ENCODE measurements at places on chromosomes 3 and 15.

GRCh38 chr15:64917211-64917610 is 5.5 kb downstream of the ANKDD1A start:
- no peak for DNase-seq

- DNase-seq, result no peak
These were observed 90.4 kb downstream of the WWTR1 start for GRCh38 chr3:149567381-149567780.

- DNase-seq, result no peak
These were observed 150.6 kb downstream of the DUT start for GRCh38 chr15:48481802-48482201.

DNA sequence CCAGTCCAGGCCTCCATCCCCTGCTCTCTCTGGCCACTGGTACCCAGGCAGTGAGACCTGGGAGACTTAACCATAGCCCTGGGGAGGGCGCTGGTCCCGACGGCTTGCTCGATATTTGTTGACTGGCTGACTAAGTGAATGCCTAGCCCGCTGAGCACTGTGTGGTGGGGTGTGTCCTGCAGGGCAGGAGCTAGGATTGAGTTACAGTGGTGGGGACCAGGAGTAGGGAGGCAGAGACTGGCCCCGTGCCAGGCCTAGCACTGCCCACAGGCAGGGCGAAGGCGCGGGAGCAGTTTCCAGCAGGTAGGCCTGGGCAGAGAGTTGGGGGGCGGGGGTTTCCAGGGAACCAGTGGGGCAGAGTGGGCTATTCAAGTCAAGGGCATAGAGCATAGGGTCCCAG is at the start of gene VILL:
VILL (plus strand) TSS at position 260 of the 400 bp plus-strand sequence. CDS start 2,887 bp downstream, outside the sequence.
- DNase-seq, result no peak

- DNase-seq, result no peak
These were observed 269.6 kb upstream of the CFAP20DC start for GRCh38 chr3:59319442-59319841.

GRCh38 chr3:197432384-197433127 is 123.2 kb downstream of the BDH1 start:
- no peak for DNase-seq

- no peak for DNase-seq
These were observed 3.6 kb downstream of the SOX14 start for GRCh38 chr3:137767538-137768360.

DNA sequence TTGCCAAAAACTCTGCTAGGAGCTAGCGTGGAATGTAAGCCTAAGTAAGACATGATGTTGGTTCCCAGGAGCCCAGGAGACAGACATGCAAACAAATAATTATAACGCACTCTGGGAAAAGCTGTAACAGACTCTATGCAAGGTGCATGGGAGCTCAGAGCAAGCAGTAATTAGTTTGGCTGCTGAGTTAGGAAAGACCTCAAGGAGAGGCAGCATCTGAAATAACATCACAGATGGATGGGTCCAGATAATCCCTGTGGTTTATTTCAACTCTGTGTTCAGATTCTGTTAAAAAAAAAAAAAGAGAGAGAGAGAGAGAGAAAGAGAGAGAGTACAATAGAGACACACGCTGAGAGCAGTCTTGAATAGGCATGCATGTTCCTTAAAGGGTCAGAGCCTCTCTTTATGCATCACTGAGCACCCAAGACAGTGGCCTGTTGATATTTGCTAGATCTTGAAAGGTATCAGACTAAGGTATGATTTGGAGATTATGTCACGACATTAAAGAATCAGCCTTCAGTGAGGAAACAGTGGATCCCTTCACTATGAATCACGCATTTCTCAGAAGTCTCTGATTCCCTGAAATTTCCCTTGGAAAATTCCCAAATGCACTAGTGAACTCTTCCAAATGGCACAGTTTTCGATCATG is 124.4 kb upstream of the LIPC start:
- DNase-seq, result no peak

- no peak for DNase-seq
These were observed 54.8 kb downstream of the MYO9A start for GRCh38 chr15:72063186-72063585.

- no peak for DNase-seq
These were observed 250.0 kb upstream of the PDZRN3 start for GRCh38 chr3:73874606-73875369.

DNA sequence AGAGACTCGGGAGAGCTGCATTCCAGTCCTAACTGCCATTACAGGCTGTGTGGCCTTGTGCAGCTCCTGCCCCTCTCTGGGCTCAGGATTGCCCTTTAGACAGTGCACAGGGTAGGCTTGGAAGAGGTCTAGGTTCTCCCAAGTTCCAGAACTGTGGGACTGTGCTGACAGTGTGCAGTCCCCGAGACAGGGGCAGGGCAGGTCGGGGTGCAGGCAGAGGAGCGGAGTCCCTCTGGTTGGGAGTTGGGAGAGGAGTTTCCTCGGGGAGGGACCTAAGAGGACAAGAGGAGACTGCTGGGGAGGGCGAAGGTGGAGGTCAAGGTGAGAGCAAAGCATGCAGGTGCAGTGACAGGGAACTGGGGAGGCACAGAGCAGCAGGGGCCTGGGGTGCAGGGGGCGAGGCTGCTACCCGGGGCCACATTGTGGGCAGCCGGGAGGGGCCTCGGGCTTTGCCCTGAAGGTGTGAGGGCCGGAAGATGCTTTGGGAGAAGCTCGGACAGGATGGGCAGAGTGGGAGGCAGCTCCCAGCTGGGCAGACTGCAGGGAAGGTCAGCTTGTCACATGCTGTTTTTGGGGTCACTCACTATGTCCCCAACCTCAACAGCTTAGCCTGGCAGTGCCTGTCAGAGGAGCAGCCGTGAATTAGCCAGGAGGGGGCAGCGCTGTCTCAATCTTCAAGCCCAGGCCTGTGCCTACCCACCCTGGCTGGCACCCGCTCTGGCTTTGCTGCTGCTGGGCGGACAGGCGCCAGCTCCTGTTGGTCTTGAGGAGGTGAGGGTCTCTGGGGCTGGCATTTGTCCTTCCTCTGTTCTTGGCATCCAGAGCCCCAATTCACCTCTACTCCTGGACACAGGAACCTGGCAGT is 15.4 kb upstream of the CSPG4 start:
- DNase-seq, result peak; percentile 43

DNA sequence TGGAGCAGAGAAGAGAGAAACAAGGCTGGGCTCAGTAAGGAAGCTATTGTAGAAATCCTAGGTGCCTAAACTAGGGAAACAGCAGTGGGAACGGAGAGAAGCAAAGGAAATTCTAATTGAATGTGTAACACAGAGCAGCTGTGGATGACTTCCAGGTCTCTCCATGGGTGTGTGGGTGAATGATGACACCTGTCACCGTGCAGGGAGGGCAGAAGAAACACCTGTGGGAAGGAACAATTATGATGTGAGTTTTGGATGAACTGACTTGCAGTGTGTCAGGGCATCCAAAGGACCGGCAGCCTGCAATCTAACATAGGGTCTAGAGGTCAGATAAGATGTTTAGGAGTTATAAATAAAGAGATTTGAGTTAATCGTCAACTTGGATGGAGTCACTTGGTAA is 144.2 kb downstream of the RYR3 start:
- no peak for DNase-seq

DNA sequence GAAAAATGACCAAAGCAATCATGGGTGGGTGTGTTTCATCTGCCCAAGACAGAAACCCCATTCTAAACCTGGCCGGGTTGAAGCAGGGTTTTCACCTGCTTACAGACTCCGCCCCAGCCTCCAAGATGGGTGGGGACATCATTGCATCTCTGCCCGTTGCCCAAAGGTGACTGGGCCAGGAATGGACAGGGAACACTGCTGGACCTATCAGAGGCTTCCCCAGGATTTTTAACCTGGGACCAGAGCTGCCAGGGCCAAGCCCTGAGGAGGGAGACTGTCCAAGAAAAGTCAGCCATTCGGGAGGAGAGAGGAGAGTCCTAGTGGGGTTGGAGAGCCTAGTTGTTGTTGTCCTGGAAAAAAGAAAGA is 109.7 kb upstream of the ALDH1A3 start:
- no peak for DNase-seq

- DNase-seq, result no peak
These were observed 48.3 kb downstream of the CLDN11 start for GRCh38 chr3:170467007-170467406.

DNA sequence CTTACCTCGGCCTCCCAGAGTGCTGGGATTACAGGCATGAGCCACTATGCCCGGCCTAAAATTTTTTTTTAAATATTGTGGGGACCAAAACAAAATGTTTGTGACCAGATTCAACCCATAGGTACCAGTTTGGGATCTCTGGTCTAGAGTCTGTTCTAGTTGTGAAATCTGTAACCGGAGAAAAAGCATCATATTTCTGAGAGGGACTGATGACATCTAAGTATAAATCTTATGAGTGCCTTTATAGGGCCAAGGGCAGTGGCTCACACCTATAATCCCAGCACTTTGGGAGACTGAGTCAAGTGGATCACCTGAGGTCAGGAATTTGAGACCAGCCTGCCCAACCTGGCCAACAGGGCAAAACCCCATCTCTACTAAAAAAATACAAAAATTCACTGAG is 14.1 kb upstream of the OSBPL11 start:
- DNase-seq, result no peak

DNA sequence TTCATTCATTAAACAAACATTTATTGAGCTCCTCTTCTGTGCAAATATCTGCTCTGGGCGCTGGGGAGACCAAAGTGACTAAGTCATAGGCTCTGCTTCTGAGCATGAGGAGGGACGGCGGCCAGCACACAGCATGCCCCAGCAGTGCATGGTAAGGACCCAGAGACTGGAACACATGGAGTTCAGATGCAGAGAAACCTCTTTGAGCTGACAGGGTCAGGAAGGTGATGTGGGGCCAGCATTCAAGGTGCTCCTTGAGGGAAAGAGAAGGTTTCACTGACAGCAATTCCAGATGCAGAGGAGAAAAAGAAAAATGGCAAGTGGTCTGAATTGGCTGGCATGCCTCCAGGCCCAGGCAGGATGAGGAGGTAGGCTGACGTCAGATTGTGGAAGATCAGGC is 234.5 kb downstream of the UACA start:
- no peak for DNase-seq

DNA sequence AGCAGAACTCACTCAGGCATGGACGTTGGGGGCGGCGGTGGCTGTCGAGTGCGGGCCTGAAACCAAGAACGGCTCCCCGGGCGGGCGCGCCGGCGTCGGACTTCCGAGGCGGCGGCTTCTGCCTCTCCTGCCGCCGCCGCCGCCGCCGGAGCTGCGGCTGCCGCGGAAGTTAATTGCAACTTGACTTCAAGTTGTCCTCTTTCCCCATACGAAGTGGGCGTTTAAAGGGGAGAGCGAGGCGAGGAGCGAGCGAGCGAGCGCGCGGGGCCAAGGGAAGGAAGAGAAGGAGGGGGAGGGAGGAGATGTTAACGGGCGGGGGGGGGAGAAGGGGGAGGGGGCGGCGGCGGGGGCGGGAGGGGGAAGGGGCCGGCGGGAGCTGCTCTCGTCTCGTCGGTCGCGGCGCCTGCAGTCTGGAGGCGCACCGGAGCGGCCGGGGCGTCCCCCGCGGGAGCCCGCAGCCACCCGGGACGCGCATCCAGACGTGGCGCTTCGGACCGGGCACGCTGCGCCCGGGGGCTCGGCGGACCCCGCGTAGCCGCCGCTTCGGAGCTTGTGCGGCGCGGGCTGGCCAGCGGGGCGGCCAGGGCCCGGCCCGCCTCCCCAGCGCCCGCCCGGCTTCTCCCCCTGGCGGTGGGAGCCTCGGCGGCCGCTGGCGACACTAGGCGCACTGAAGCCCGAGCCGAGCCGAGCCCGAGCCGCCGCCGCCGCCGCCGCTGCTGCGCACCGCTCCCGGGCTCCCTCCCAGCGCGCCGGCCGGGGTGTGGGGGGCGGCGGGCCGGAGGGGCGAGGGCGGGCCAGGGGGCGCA is 19.7 kb upstream of the SATB1 start:
- peak; percentile 69 for DNase-seq

DNA sequence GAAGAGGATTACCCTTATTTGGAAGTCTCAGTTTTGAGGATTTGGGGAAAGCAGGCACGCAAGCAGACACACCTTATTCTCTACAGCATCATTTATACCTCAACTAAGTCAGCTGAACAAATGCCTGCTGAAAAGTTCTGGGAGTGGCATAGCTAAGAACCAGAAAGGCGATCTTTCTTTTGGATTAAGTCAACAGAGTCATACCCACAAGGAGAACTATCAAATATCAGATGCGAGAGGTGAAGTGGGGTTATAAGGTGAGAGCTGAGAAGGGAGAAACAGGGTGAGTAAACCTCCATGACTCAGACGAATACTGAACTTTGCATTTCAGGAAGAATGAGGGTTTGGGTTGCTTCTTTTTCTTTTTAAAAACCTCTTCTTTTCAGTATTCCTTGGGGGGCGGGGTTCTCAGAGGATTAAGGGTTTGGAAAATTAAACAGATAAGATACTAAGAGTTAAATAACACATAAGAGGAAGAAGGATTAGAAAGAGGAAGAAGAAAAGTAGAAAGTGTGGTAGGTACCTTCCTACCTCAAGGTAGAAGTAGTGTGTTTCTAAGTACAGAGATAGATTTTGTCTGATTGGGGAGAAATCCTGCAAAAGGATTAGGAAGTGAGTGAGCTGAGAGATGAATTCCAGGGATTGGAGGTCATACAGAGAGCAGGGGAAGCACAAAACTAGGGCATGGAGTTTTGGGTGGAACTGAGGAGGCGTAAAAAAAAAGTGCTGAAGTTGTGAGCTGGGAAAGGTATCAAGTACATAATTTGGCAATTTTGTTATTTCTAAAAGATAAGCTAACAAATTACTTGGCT is 41.3 kb upstream of the ICE2 start:
- no peak for DNase-seq

- DNase-seq, result peak; percentile 19
These were observed 14.3 kb downstream of the ARL8B start for GRCh38 chr3:5136211-5136918.

DNA sequence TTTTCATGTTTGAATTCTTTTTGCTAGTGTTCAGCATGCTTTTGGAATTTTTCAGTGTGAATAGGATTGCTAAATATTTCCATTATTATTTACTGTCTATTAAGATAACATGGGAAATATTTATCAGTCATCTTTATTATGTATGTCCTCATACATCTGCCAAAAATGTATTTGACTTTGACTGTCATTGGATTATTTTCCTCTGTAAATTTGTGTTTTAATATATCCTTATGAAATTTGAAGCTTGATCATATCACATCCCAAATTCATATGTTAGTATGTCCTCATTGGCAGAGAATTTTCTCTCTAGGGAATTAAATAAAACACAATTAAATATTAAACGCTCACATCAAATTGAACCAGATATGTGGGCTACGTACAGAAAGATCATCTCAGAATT is 32.3 kb upstream of the TRPC1 start:
- no peak for DNase-seq

- DNase-seq, result no peak
These were observed 487.5 kb upstream of the KCNMB2 start for GRCh38 chr3:178048768-178049167.

- peak; percentile 75 for DNase-seq
These were observed 727 bp upstream of the TM2D3 start for GRCh38 chr15:101652786-101653430.
